ENCODE measurements at places on chromosomes 1 and 21.
A peak's percentile ranks its signal among the peaks of the same experiment; 100 is the strongest.

DNA sequence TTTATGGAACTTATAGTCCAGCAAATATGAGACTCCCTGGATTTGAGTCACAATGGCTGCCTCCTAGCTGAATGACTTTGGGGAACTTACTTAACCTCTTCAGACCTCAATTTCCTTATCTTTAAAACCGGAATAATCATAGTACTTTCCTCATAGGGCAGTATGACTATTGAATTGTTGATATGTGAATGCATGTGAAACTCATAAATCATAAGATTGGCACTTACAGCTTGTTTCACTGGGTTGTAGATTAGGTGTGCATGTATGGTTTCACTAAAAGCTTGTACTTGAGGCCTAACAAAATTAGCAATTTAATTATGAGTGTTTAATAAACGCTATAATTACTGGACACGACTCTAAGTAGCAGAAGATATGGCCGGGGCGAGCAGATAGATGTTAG lies 72.5 kb downstream of the ST6GALNAC5 start:
- no peak for DNase-seq

- DNase-seq = no peak
These were observed 44.8 kb upstream of the KAZN start for GRCh38 chr1:14553711-14554110.

GRCh38 chr1:10735563-10736305 lies 60.7 kb downstream of the CASZ1 start:
- no peak for DNase-seq

DNA sequence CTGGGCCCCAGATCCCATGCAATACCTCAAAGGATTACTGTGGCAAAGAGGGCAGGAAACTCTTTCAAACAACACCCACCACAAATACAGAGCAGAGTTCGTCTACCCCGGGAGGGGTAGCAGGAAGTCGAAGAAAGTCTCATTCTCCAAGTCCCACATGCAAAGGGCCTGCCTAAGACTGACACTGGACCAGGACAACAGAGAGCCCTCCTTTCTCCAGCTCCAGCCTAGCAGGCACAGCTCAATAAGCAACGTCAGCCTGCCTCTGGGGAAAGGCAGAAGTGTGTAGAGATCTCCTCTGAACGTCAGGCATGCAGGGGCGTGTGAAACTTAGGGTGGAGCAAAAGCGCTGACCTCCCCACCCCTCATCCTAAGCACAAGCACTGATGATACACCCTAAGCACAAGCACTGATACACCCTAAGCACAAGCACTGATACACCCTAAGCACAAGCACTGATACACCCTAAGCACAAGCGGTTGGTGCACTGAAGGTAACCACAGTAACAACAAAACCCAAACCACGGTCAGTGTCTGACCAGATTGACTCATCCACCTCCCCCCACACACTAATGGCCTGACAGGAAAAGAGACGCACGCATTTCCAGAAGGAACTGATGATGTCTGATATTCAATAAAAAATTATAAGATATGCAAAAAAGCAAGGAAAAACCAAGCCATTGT lies 1.3 kb downstream of the KRTAP12-3 start:
- peak; percentile 38 for DNase-seq

- DNase-seq = no peak
These were observed 19.7 kb downstream of the FGGY start for GRCh38 chr1:59316497-59317128.

GRCh38 chr1:212620293-212620692 lies 11.7 kb downstream of the ATF3 start:
- no peak for DNase-seq

DNA sequence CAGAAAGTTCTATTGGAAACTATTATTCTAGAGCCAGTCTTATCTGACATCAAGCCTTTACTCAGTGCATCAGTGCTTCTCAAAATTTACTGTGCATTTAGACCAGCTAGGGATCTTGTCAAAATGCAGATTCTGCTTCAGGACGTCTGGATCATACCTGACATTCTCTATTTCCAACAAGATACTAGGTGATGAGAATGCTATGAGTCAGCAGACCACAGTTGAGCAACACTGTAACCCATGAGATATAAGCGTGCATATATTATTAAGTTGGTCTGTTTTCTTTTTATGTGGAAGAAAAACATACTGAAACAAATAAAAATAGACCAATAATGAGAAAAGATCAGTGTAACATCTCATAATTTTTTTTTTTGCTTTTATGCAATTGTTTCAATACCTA lies 40.4 kb upstream of the KCNH1 start:
- no peak for DNase-seq

DNA sequence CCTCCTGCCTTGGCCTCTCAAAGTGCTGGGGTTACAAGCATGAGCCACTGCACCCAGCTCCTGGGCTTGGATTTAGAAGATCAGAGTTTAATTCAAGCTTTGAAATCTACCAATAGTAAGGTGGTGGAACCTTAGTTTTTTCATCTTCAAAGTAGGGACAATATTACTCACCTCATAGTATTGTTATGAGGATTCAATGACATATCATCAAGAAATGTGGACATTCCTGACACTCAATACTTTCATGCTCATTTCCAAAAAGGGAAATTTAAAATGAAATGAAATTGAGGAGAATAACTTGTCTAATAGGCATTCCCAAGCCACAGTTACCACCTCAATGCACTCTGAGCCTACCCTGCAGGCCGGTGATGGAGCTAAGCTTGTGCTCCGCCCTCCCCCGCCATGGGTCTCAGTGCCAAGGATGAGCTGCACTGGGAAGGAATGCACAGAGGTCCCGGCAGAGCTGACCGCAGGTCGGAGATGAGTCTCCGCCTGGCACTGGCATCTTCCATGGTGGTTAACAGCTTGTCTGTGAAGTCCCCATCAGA lies 56.5 kb upstream of the BCAR3 start:
- no peak for DNase-seq

- no peak for DNase-seq
These were observed 226.0 kb downstream of the RPS6KC1 start for GRCh38 chr1:213277036-213277435.

- no peak for DNase-seq
These were observed 127.7 kb downstream of the MAGI3 start for GRCh38 chr1:113517983-113518382.

Data from CD4-positive, alpha-beta T cell treated with Interleukin-21 for 1 hour (primary cell).